ENCODE measurements at places on chromosomes 2 and 18.

DNA sequence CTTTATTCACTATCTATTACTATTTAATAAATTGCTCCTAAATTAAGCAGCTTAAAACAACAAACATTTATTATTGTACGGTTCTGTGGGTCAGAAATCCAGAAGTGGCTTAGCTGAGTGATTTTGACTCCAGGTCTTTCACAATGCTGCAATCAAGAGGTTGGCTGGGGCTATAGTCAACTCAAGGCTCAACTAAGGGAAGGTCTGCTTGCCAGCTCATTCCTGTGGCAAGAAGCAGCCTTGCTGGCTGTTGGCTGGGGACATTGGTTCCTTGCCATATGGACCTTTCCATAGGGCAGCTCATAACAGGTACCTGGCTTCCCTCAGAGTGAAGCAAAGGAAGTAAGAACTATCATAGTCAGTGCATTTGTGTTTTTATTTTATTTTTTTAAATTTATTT is 5.0 kb upstream of the MRPL19 start:
- no peak for DNase-seq

GRCh38 chr2:189681903-189682302 is 7.4 kb downstream of the ANKAR start:
- DNase-seq, result no peak

DNA sequence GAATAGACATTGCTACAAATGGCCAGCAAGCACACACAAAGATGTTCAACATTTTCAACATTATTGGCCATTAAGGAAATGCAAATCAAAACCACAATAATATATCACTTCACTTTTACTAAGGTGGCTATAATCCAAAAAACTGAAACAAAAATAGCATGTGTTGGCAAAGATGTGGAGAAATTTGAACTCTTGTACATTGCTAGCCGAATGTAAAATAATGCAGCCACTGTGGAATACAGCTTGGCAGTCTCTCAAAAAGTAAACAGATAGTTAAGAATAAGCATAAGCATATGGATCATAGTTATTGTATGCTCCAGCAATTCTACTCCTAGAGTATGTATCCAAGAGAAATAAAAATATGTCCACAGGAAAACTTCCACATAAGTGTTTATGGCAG is 192.5 kb downstream of the EN1 start:
- DNase-seq, result no peak

- DNase-seq, result no peak
Measured at GRCh38 chr2:175372704-175373701, 191.5 kb upstream of the ATP5MC3 start.

- DNase-seq, result no peak
Measured at GRCh38 chr2:201699416-201699815, 972 bp upstream of the MPP4 start.

Data from smooth muscle cell of the brain vasculature (primary cell).